ENCODE measurements at places on chromosomes 12 and 14.

DNA sequence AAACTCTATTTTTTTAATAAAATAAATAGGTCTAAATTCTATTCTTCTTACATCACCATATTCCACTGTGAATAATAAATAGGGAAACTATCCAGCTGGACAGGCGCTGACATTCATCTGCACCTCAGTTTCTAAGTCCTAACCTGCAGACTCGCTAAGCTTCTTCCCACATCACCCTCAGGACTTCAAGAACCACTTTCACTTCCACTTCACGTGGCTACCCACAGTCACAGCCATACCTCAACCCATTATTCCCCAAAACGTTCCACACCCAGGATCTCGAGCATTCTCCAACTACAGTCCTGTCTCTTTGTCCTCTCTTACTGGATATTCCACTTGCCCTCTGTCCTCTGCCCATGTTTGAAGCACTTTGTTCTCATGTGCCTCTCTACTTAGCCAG lies 71.1 kb downstream of the C2CD5 start:
- no peak for DNase-seq
- no peaks in the 10 kb centered on the region for H3K4me1 ChIP-seq
- H3K27me3 ChIP-seq = no peaks in the 10 kb centered on the region
- H3K36me3 ChIP-seq = 0 out of 2 replicates have a peak, but pooled peaks cover 12% of the 10 kb centered on the region

DNA sequence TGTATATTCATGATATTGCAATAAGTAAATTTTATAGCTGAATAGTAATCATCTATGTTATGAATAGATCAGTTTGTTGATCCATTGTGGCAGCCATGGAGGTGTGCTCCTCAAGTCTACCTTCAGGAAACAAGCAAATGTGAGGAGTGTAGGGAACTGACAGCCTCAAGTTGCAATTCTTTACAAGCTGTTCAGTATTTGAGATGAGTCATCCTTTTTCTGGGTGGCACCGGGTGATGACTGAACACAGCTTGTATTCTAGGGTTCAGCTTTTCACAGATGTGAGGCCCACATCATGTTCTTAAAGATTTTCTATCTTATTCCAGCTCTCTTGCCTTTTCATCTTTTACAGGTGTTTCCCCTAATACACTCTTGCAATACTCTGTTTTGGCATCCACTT lies 452.4 kb downstream of the KCNH5 start:
- no peak overlapping the region for H3K4me3 ChIP-seq
- DNase-seq = no peak
- H3K36me3 ChIP-seq = no peaks in the 10 kb centered on the region

DNA sequence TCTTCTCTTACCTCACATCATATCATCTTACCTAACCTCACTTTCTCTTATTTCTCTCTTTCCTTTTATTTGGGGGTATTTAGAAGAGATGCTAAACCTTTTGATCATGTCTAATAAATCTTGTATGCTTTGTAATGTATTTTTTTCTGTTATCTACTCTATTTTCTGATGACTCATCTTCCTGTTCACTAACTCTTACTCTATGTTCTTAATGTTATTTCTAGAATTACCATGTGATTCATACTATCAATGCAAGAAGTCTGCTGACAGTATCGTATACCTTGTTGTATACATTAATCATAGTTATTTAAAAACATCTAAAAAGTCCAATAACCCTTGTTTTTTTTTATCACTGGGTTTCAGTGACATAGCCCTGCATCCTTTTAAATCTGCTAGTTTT lies 62.3 kb downstream of the MGAT4C start:
- H3K27me3 ChIP-seq = no peaks in the 10 kb centered on the region
- no peaks in the 10 kb centered on the region for H3K4me1 ChIP-seq

GRCh38 chr14:100950024-100950423 lies 46.5 kb upstream of the RTL1 start:
- H3K27me3 ChIP-seq = no peaks in the 10 kb centered on the region
- no peaks in the 10 kb centered on the region for H3K4me1 ChIP-seq
- DNase-seq = no peak
- no peak overlapping the region for H3K27ac ChIP-seq
- no peak overlapping the region for H3K4me3 ChIP-seq

GRCh38 chr12:6074979-6075585 lies 49.4 kb downstream of the VWF start:
- no peak overlapping the region for H3K27ac ChIP-seq
- DNase-seq = no peak
- peaks cover 31% of the 10 kb centered on the region for H3K4me1 ChIP-seq
- H3K27me3 ChIP-seq = no peaks in the 10 kb centered on the region

DNA sequence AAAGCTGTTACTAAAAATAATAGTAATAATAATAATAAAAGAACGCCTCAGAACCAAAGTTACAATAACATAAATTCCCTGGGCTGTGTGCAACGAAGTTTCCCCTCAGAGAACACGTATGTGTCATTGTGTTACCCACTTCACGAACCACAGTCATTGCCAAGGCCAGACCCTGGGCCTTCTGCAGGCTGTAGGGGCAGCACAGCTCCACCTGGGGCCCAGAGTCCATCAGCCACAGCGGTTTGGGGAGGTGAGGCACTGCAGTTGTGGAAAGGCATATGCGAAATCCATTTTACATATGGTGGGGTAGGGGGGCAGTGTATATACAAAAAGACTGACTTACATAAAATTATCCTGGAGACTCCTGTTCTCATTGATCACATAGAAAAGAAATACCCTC lies 56.1 kb downstream of the ESR2 start:
- peaks cover 1% of the 10 kb centered on the region for H3K4me1 ChIP-seq
- H3K36me3 ChIP-seq = no peaks in the 10 kb centered on the region
- no peak overlapping the region for H3K27ac ChIP-seq
- H3K4me3 ChIP-seq = no peak overlapping the region

- peaks cover 14% of the 10 kb centered on the region for H3K36me3 ChIP-seq
- DNase-seq = no peak
- no peak overlapping the region for H3K4me3 ChIP-seq
- H3K27me3 ChIP-seq = no peaks in the 10 kb centered on the region
- no peak overlapping the region for H3K27ac ChIP-seq
Observed at GRCh38 chr14:71534506-71534905, 397.7 kb upstream of the RGS6 start.

- no peak overlapping the region for H3K27ac ChIP-seq
- DNase-seq = no peak
- no peak overlapping the region for H3K4me3 ChIP-seq
- H3K27me3 ChIP-seq = no peaks in the 10 kb centered on the region
- no peaks in the 10 kb centered on the region for H3K4me1 ChIP-seq
- H3K36me3 ChIP-seq = no peaks in the 10 kb centered on the region
Observed at GRCh38 chr14:28758253-28758884, 8.2 kb upstream of the FOXG1 start.

DNA sequence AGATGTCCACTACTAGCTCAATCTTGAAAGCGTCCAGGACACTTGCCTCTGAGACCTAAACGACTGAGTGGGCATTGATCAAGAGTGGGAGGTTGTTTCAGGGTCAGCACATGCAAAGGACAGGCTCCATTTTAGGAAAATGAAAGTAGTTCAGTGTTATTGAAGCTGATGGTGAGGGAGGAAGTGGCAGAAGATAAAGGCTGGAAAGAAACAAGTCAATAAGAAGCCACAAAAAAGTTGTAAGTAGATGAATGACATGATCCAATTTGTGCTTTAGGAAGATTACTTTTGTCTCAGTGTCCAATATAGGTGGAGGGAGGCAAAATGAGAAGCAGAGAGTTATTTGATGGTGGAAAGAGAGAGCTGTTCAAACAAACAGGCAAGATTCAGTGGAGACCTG lies 22.0 kb downstream of the GPR65 start:
- H3K36me3 ChIP-seq = no peaks in the 10 kb centered on the region
- no peaks in the 10 kb centered on the region for H3K4me1 ChIP-seq
- no peak overlapping the region for H3K27ac ChIP-seq
- H3K4me3 ChIP-seq = no peak overlapping the region
- no peaks in the 10 kb centered on the region for H3K27me3 ChIP-seq

GRCh38 chr12:51275088-51275487 lies 4.9 kb upstream of the SMAGP start:
- peaks cover 21% of the 10 kb centered on the region for H3K4me1 ChIP-seq
- no peaks in the 10 kb centered on the region for H3K36me3 ChIP-seq
- H3K27ac ChIP-seq = no peak overlapping the region
- no peak for DNase-seq

DNA sequence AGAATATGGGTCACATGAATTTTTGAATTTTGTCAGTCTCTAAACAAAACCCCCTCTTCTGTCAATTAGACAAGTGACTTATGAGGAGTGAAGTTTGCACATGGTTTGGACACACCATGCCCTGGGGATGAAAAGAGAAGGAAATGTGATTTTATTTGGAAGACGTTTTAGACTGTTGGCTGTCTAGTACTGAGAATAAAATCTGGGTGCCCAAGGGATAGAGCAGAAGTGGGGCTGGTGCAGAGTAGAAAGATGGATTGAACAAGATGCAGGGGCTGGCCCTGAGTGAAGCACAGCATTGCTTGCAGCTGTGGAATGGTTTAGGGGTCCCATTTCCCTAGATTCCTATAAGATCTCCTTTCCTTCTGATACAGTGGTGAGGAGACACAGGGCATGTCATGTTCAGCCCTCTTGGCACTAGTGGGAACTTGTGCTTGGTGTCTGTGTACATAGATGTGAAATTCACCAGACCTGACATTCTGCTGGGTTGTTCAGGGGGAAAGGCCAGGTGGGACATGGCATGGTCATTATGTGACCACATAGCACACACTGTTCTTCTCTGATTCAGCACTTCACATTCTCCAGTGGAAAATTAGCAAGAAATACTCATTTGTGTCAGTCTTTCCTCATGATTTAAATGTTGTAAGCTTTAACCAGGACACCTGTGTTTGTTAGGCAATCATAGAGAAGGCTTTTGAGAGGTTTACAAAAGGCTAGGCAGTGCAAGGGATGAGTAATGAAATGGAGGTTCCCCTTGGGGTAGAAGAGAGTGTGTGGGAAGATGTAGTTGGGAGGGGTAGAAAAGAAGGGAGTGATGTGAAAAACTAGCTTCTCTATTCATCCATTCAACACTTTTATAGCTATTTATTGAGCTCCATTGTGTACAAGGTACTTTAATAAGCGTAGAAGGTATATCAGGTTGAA lies 202.3 kb upstream of the IGF1 start:
- H3K4me1 ChIP-seq = no peaks in the 10 kb centered on the region
- H3K4me3 ChIP-seq = no peak overlapping the region
- H3K27ac ChIP-seq = no peak overlapping the region
- no peaks in the 10 kb centered on the region for H3K27me3 ChIP-seq

GRCh38 chr12:96233939-96234461 lies 39.8 kb downstream of the ELK3 start:
- peaks cover 8% of the 10 kb centered on the region for H3K36me3 ChIP-seq
- H3K4me3 ChIP-seq = no peak overlapping the region
- DNase-seq = no peak
- no peak overlapping the region for H3K27ac ChIP-seq

- H3K27me3 ChIP-seq = no peaks in the 10 kb centered on the region
- no peak overlapping the region for H3K27ac ChIP-seq
- no peaks in the 10 kb centered on the region for H3K36me3 ChIP-seq
- DNase-seq = no peak
- peaks cover 19% of the 10 kb centered on the region for H3K4me1 ChIP-seq
Observed at GRCh38 chr12:113198296-113198695, 12.8 kb downstream of the RITA1 start.

- H3K4me3 ChIP-seq = no peak overlapping the region
- no peaks in the 10 kb centered on the region for H3K27me3 ChIP-seq
- no peak for DNase-seq
Observed at GRCh38 chr14:58533446-58533845, 104.3 kb upstream of the DACT1 start.

DNA sequence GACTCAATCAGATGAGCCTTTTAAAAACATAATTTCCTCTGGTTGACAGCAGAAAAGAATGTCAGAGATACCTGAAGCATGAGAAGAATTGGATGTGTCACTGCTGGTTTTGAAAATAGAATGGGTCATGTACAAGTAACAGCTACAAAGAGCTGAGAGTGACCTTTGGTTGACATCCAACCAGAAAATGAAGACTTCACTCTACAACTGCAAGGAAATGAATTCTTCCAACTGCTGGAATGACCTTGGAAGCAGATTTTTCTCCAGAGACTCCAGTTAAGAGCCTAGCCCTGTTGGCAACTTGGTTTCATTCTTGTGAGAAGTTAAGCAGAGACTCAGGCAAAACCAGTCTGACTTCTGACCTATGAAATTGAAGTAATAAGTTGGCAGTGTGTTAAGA lies 505.9 kb downstream of the SLC16A7 start:
- H3K4me1 ChIP-seq = peaks cover 9% of the 10 kb centered on the region
- H3K36me3 ChIP-seq = no peaks in the 10 kb centered on the region
- no peak overlapping the region for H3K27ac ChIP-seq
- no peak overlapping the region for H3K4me3 ChIP-seq
- DNase-seq = no peak

GRCh38 chr12:45435945-45436710 lies 220.2 kb downstream of the ANO6 start:
- no peaks in the 10 kb centered on the region for H3K27me3 ChIP-seq
- H3K4me3 ChIP-seq = no peak overlapping the region
- H3K36me3 ChIP-seq = peaks cover 10% of the 10 kb centered on the region
- H3K27ac ChIP-seq = no peak overlapping the region
- H3K4me1 ChIP-seq = peaks cover 18% of the 10 kb centered on the region
- no peak for DNase-seq

GRCh38 chr12:101923045-101923718 lies 45.8 kb downstream of the DRAM1 start:
- H3K27ac ChIP-seq = no peak overlapping the region
- no peaks in the 10 kb centered on the region for H3K4me1 ChIP-seq
- no peaks in the 10 kb centered on the region for H3K36me3 ChIP-seq
- no peaks in the 10 kb centered on the region for H3K27me3 ChIP-seq
- no peak for DNase-seq

GRCh38 chr12:120051535-120051934 lies 62.5 kb downstream of the BICDL1 start:
- no peaks in the 10 kb centered on the region for H3K27me3 ChIP-seq
- H3K27ac ChIP-seq = no peak overlapping the region
- no peaks in the 10 kb centered on the region for H3K36me3 ChIP-seq
- peaks cover 51% of the 10 kb centered on the region for H3K4me1 ChIP-seq
- no peak overlapping the region for H3K4me3 ChIP-seq
- DNase-seq = no peak

- H3K36me3 ChIP-seq = no peaks in the 10 kb centered on the region
- H3K27me3 ChIP-seq = no peaks in the 10 kb centered on the region
- no peak overlapping the region for H3K4me3 ChIP-seq
- H3K27ac ChIP-seq = no peak overlapping the region
Observed at GRCh38 chr14:66315548-66315947, 170.6 kb upstream of the CCDC196 start.

DNA sequence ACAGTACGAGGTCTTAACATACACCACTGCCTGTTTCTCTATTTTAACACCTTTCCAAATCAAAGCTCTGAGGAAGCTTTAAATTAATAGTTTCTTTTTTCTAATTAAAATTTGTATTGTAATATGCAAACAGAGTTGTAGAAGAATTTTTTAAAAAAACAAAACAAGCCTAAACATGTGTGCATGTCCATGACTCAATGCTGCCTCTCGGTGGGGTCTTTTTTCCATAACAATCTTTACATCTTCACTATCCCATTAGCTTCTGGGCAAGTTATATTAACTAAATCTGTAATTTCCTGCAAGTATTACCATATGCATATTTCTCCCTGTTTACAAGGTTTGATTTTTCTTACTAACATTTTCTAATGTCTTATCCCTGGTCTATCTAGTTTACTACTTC lies 143.9 kb upstream of the NAV3 start:
- H3K27ac ChIP-seq = no peak overlapping the region
- H3K36me3 ChIP-seq = no peaks in the 10 kb centered on the region
- no peaks in the 10 kb centered on the region for H3K27me3 ChIP-seq
- H3K4me1 ChIP-seq = no peaks in the 10 kb centered on the region
- no peak for DNase-seq
- H3K4me3 ChIP-seq = no peak overlapping the region

GRCh38 chr12:98296462-98297079 lies 218.8 kb upstream of the TMPO start:
- no peak for DNase-seq
- H3K27me3 ChIP-seq = peaks cover 4% of the 10 kb centered on the region
- no peak overlapping the region for H3K27ac ChIP-seq
- H3K4me1 ChIP-seq = no peaks in the 10 kb centered on the region
- no peak overlapping the region for H3K4me3 ChIP-seq
